Stimulated activated naive CD4-positive, alpha-beta T cell (primary cell): ENCODE measurements at places on chromosomes 4 and X.

DNA sequence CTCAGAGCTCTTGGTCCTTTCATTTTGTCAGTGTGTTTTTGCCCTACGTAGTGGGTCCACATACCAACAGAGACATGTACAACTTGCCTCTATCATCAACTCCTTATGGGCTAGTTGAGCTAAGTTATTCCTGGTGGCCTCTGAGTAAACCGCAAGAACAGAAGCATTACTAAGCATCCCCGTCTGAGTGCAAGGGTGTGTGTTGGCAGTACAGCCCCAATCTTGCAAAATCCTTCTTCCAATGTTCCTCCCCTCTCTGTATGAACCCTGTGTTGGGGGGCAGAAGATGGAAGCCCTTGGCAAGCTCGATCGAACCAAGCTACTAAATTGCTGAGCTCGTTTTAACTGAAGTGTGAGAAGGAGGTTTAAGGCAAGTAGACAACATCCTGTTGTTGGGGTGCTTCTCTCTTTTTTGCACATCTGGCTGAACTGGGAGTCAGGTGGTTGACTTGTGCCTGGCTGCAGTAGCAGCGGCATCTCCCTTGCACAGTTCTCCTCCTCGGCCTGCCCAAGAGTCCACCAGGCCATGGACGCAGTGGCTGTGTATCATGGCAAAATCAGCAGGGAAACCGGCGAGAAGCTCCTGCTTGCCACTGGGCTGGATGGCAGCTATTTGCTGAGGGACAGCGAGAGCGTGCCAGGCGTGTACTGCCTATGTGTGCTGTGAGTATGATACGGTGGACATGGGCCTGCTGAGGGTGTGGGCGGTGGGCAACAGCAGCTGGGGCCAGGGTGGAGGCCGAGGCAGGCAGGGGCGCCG is at the start of gene SH2D1A:
Gene SH2D1A, plus strand, starts transcription at position 447 of the 760 bp plus-strand sequence. Its CDS starts 80 bp downstream, at position 527.
- DNase-seq, result peak; percentile 35

GRCh38 chr4:152970102-152970820 is 34.1 kb downstream of the FHDC1 start:
- no peak for DNase-seq

DNA sequence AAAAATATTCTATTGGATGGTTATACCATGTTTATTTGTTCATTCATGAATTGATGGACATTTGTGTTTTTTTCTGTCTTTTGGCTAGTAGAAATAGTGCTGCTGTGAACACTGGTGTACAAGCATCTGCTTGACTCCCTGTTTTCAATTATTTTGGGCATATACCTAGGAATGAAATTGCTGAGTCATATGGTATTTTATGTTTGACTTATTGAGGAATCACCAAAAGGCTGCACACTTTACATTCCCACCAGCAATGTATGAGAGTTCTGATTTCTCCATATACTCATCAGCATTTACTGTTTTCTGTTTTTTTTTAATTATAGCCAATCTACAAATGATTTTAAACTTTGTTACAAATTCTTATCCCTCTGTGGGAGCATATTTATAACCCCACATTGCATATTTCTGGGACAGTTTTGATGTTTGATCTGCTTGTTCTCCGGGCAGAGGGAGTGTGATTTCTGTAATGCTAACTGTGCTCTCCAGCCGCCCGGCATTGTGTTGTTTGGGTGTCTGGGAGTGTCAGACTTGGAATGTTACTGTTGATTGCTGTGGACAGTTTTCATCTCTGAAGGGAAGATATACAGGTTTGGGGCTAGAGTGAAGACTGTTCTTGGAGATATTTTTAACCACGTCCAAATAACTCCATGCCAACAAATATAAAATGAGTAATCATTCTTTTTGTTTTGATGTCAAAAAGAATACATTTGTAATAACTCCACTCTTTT is 60.5 kb upstream of the PGRMC2 start:
- DNase-seq, result no peak

- no peak for DNase-seq
Measured at GRCh38 chr4:118762730-118763477, 73.0 kb downstream of the SEC24D start.
